Tibial artery (tissue), 4 donors: ENCODE measurements at places on chromosomes 13 and 19.

GRCh38 chr13:41565216-41565615 lies 107.9 kb downstream of the RGCC start:
- no peak for DNase-seq

DNA sequence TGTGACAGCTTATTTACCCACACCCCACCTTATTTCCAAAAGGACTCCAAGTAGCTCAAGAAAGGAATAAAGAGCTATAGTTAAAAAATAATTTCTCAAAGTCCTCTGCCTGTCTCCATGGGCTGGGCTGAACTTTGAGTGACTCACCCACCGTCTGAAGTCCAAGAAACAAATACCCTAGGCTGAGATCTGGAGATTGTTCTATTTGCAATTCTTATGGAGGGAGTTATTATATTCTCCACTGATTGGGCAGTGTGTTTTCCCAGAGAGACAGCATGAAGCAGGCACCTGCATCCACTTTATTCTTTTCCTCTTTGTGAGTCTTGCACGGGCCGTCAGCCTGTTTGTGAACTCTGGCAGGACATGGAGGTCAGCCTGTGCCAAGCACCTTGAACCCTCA lies 63.2 kb downstream of the SHISA2 start:
- no peak for DNase-seq

DNA sequence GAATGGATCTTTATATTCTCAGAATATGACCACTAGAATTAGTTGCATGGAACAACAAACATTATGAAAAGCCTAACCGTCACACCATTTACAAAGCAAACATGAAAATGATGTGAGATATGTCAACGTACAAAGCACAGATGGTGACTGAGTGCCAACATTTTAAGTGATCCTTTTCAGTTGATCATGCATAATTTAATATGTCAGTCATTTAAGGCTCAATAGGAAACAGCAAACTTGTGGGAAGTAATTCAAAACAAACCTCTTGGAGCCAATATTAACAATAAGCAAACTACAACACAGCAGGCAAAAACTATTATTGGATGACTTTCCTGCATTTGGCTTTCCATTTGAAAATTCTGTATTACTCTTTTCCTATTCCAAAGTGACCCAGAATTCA lies 277.6 kb downstream of the SLITRK6 start:
- no peak for DNase-seq

DNA sequence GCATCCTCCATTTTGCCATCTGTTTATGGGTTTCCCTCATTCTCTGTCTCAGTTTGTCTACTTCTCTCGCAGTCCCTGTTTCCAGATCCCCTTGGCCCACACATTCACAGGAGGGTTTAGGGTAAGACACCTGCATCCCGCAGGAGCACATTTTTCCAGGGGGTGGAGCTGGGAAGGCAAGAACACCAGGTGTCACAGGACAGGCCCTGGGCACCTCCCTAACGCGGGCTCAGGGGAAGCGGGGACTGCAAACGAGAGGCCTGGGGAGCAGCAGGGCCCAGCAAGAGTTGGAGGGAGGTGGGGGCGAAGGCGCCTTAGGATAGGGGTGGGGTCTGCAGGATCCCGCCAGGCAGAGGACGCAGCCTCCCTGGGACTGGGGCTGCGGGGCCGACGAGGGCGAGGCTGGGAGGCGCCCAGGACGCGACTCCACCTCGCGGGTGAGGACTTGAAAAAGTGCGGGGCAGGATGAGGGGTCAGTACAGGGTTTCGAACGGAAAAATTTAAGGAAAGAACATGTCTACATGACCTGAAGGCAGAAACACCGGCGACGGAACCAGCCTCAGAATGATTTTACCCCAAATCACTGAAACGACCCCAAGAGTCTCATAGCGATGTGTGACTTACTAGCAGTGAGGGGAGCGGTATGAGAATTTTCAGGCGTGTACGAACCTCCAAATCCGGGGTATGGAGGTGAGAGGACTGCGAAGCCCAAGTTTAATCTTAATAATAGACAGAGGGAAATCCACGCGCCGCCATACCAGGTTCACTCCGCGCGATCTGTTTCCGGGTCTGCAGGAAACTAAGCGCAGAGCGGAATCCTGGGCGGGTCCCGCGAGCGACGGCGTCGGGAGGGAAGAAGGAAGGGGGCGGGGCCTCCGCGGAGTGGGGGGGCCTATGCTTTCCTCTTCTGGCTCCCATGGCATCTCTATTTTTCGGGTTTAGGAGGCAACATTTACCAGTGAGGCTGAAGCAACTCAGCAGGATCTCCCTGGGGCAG lies 7.1 kb upstream of the ERVV-2 start:
- DNase-seq: no peak

- DNase-seq: peak; percentile 44
These were observed 5.5 kb upstream of the WTIP start for GRCh38 chr19:34475975-34476594.
